Stimulated activated CD8-positive, alpha-beta memory T cell treated with anti-CD3 and anti-CD28 coated beads, Interleukin-4, amount 100 ng/mL, for 4 hours (primary cell): ENCODE measurements at places on chromosomes 3 and 15.

GRCh38 chr3:190721330-190721729 is 141.2 kb downstream of the GMNC start:
- DNase-seq: no peak

DNA sequence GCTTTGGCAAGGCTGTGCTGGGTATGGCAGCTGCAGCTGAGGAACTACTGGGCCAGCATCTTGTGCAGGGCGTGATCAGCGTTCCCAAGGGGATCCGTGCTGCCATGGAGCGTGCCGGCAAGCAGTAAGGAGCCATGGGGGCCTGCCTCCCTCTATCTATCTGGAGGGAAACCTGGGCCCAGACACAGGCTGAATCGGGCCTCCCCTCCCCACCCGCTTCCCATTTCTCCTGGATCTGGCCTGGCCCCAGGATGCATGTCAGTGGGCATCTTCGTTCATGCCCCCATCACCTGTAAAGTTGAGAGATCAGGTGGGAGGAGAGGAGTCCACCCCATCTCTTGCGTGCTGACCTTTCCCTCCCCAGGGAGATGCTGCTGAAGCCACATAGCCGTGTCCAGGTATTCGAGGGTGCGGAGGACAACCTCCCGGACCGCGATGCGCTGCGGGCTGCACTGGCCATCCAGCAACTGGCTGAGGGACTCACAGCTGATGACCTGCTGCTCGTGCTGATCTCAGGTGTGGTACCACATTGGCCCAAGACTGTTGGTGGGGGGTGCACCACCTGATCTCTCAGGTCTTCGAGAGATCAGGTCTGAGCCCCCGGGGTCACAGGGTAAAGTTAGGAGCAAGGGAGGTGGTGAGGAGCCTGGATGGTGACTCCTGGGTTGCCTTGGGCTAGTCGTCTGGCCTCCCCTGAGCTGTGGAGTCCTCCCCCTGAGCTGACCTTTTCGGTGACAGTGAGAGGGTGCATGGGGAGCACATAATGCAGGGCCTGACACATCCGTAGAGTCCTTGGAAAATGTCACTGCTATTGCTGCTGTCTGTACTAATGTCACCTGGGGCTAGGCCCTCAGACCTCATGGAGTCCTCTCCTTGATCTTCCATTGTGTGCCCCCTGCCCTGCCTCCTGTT is 3.2 kb downstream of the GLYCTK start:
- DNase-seq: no peak

GRCh38 chr15:31049682-31050615 is 51.6 kb downstream of the TRPM1 start:
- no peak for DNase-seq

DNA sequence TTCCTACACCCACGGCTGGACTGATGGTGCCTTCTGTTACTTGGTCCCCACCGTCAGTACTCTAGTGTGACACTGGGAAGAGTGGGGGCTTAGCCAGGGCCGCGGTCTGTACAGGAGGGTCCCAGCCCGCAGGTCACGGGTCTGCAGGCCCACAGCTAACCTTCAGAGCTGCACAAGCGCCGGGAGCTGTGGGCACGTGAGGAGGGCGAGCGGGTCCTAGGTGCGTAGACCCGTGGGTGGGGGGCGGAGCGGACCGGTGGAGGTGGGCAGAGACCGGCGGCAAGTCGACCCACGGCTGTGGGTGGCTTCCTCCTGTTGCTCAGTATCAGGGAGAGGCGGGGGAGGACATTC is 1.2 kb downstream of the TNFAIP8L3 start:
- no peak for DNase-seq

DNA sequence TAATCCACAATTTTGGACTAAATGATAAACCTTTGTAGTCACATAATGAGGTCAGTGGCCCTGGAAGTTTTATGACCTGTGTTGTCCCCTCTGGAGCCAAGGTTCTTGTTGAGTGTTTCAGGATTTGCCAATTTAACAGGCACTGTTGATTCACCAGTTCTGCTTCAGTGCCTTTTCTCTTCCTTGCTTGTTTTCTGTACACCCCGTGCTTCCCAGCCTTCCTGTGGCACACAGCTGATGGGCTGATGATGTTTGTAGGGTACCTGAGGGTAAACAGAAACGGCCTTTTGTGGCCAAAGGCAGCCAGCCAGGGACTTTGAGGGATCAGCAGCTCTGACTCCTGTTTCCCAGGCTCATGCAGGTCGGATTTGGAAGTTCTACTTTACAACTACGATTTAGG is 13.3 kb downstream of the GYG1 start:
- DNase-seq: no peak
